ENCODE measurements at places on chromosomes 12 and 14. TPM values are rescaled to one million over a fixed set of nuclear protein-coding genes. Genes with fewer than 3 reads are reported as not detected.

Gene FGD4
- 6.4 TPM for total RNA-seq

Gene NOPCHAP1
- total RNA-seq: 8.3 TPM

Gene RD3L
- not detected for total RNA-seq

Gene PTPRO
- 1.2 TPM for total RNA-seq

Gene NFATC4
- total RNA-seq: 18.4 TPM

Gene DAAM1
- total RNA-seq: 8.8 TPM

Gene TCL1B
- not detected for total RNA-seq

Gene CDH24
- 4.9 TPM for total RNA-seq

Gene TWF1
- 111 TPM for total RNA-seq

Gene AP5M1
- total RNA-seq: 16.3 TPM

Gene EIF4B
- 2,365 TPM for total RNA-seq

Gene TDRD9
- 0.30 TPM for total RNA-seq

Gene FBRSL1
- total RNA-seq: 1.4 TPM

Gene ASIC1
- total RNA-seq: 5.9 TPM

Gene FAIM2
- 0.38 TPM for total RNA-seq

Gene SRRM4
- total RNA-seq: not detected

Gene KRT83
- not detected for total RNA-seq

Gene MMAB
- total RNA-seq: 49.2 TPM

Gene CBLN3
- 1.6 TPM for total RNA-seq

Gene PLEKHH1
- 0.12 TPM for total RNA-seq

Gene AMDHD1
- not detected for total RNA-seq

Gene SAMD15
- total RNA-seq: 2.0 TPM

Gene LHX5
- not detected for total RNA-seq

Gene LARP4
- total RNA-seq: 20.2 TPM

Gene HOXC12
- total RNA-seq: not detected

Gene TAS2R20
- total RNA-seq: 1.9 TPM

Gene PLCZ1
- not detected for total RNA-seq

Gene FOXM1
- 3.8 TPM for total RNA-seq

Gene SERPINA9
- total RNA-seq: not detected

Gene INHBC
- total RNA-seq: not detected

Gene AKAP6
- 18.2 TPM for total RNA-seq

Gene RIMKLB
- 25.0 TPM for total RNA-seq

Gene MGAT4C
- 0.23 TPM for total RNA-seq

Gene ACOT4
- total RNA-seq: 0.68 TPM

Gene LTBP2
- total RNA-seq: 99.9 TPM

Gene BTG1
- 7.3 TPM for total RNA-seq

Gene PAN2
- 22.7 TPM for total RNA-seq

Gene ESPL1
- 1.2 TPM for total RNA-seq

Gene LAG3
- not detected for total RNA-seq

Gene CLEC1B
- not detected for total RNA-seq

Gene MRPL52
- total RNA-seq: 39.5 TPM

Gene CPNE6
- not detected for total RNA-seq

Gene GNS
- 118 TPM for total RNA-seq

Gene CFAP251
- total RNA-seq: 2.3 TPM

Gene RNASE1
- total RNA-seq: 0.75 TPM

Gene KLHDC1
- total RNA-seq: 2.9 TPM

Gene FBXO34
- 14.7 TPM for total RNA-seq

Gene TAS2R8
- total RNA-seq: not detected

Gene NR1H4
- not detected for total RNA-seq

Gene KRT78
- not detected for total RNA-seq

Gene KRT2
- total RNA-seq: not detected
